Stimulated activated CD8-positive, alpha-beta memory T cell treated with anti-CD3 and anti-CD28 coated beads, Interleukin-2, amount 100 ng/mL, for 1 hour (primary cell): ENCODE measurements at places on chromosomes 12 and 14.

DNA sequence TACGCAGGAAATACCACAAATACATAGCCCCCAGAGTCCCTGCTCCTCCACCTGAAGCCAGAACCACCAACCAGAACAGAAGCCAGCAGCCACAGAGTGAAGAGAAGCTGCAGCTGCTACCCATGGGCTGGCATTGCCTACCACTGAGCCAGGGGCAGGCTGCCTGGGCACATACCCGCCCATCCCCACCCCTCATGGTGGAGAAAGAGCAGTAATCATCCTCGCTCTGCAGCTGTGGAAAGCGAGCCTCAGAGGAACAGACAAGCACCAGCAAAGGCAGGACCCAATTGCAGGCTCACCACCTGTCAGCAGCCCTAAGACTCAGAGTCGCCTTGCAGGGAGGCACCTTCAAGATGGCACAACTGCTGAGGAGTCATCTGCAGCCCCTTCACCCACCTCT, 11.2 kb upstream of the CD9 start:
- no peak for DNase-seq

DNA sequence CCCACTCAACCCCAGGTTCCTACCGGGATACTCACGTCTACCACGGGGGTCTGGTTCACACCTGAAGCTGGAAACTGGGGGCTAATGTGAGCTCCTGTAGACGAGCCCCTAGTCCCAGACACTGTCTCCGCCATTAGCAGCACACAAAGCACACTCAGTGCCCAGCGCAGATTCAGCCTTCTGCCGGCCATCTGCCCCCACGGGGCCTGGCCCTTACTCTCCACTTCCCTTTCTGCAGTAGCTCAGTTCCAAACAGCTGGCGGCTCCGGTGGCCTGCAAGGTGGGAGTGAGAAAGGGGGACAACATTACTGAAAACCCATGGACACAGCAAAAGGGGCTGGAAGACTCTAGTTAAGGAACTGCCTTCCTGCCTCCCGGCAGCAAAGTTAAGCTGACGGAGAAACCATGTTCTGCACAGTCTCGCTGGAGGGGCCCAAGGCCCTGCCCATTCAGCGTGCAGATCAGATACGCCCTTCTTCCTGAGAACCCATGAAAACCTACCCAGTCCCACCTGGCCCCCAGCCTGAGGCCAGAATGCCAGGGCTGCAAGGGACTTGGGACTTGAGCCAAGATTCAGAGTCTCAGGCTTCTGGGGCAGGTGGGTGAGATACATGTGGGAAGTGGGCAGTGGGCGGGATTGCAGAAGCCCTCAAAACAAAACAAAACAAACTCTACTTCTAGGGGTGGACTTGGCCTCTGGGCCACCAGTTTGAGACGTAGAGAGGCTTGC, 2.1 kb downstream of the SLC8B1 start:
- DNase-seq, result no peak

GRCh38 chr12:38490073-38490472, 173.5 kb downstream of the ALG10B start:
- no peak for DNase-seq

- no peak for DNase-seq
Measured at GRCh38 chr12:79373896-79374499, 316.8 kb downstream of the PAWR start.

DNA sequence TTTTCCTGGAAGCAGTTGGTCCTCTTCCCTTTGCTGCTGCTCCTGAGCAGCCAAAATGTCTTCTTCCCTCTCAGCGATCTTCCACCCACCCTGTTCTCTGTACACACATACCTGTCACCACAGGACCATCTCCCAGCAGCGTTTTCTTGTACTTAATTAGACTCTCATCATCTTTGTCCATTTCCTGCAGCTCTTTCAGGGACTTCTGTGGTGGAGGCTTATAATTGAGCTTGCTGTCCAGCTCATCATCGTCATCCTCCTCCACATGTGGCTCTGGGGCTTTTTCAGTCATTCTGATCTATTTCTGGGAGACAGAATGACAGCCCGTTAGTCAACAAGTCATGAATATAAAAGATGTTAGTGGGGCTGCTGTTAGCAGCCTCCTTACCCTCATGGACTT, 11.0 kb downstream of the ARHGDIB start:
- DNase-seq, result no peak

DNA sequence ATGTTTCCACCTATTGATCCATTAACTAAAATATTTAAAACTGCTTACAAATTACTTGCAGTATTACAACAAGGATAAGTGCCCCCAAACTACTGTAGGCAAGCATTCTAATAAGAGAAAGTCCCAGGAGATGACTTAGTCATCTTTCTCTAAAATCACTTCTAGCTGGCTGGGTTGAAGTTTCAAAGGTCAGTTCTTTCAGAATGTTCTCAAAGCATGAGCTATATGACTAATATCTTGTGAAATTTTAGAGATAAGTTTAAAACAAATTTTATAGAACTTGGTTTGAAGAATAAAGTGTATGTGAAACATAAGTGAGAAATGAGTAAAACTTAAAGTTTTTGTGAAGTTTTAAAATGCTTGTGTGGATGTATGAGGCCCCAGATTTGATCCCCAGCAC, 24.3 kb upstream of the OR6J1 start:
- DNase-seq, result no peak
